ENCODE measurements at places on chromosomes 11 and 22.

DNA sequence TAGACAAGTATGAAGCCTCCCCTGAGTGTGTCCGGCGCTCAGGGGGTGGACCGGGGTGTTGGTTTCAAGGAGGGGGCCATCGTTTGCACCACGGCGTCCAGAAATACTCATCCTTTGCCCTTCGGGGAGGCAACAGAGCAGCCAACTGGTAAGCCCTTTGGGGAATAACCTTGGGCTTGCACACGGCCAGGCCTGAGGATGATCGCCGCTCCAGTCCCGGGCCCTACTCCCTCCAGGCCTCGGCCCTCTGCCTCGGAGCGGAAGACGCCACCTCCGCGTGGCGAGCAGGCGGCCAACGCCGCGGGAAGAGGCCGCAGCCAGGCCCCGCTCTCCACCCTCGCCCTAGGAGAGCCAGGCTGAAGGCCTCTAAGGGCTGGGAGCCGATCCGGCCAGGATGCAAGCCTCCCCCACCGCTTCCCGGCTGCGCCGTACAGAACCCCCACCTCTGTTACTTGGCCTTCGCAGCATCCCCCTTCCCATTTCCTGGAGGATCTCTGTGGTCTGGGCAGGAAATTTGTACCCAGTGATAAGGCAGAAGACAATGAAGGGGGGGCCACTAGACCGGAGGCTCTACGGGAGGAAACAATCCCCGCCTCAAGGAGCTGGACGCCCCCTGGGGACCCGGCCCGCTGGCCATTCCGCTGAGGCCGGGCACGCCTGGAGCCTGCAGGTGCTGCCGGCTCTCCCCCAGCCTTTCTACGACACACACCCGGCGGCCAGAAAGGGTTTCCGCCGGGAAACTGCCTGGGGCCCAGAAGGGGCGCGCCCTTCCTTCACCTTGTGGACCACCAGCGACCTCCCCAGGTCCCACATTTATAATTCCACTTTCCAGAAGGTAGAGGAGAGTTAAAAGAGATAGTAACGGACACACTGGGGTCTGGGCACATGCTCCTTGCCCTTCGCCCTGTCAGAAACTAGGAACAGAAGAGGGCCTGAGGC, 2.6 kb downstream of the ESAM start:
- DNase-seq, result no peak

- peak; percentile 87 for DNase-seq
These were observed 223.6 kb downstream of the ADAMTS15 start for GRCh38 chr11:130671801-130672700.

DNA sequence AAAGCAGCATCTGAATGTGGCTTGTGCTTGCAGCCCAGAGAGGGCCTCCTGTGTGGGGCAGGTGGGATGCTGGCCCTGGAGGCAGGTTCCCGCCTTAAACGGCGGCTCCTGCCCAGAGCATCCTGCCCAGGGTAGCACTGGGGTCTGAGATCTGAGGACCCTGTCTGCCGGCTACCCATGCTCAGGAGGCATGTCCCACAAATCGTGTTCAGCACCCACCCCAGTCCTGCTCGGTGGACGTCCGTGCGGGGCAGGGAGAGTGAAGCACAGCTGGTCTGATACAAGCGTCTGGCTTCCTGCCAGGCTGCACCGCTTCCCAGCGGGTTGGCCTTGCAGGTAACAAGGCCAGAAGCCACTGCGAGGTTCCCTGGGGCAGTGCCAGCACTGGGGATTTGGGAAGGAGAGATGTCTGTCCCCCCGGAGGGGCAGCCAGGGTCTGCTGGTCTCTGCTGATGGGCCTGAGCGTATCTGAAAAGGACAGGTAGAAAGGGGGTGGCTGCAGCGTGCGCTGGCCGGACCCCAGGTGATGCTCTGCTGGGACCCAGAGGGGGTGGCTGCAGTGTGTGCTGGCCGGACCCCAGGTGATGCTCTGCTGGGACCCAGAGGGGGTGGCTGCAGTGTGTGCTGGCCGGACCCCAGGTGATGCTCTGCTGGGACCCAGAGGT, 3.6 kb downstream of the TRABD start:
- DNase-seq, result no peak

GRCh38 chr22:33986954-33987353, 66.7 kb upstream of the LARGE1 start:
- no peak for DNase-seq

DNA sequence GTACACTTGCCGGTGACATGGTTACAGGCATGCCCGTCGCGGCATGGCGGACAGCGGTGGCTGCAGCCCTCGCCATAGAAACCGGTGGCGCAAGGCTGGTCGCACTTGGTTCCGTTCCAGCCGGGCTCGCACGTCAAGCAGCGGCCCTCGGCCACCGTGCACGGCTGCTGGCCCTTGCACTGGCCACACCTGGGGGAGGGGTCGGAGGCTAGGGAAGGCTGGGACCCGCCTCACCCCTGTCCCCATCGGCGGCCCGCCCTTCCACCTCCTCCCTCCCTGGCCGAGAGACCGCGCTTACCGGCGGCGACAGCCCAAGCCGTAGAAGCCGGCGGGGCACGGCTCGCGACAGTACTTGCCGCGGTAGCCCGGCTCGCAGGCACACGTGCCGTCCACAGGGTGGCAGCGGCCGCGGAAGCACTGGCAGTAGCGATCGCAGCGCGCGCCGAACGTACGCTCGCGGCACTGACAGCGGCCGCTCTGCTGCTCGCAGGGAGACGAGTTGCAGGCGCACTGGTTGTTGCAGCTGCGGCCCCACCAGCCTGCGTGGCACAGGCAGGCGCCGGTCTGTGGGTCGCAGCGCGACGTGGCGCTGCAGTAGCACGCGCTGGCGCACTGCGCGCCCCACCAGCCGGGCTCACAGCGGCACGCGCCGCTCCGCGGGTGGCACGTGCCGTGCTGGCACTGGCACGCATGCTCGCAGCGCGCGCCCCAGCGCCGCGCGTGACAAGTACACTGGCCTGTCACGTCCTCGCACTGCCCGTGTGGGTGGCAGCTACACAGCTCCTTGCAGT, 6.7 kb downstream of the SCARF2 start:
- DNase-seq, result no peak

DNA sequence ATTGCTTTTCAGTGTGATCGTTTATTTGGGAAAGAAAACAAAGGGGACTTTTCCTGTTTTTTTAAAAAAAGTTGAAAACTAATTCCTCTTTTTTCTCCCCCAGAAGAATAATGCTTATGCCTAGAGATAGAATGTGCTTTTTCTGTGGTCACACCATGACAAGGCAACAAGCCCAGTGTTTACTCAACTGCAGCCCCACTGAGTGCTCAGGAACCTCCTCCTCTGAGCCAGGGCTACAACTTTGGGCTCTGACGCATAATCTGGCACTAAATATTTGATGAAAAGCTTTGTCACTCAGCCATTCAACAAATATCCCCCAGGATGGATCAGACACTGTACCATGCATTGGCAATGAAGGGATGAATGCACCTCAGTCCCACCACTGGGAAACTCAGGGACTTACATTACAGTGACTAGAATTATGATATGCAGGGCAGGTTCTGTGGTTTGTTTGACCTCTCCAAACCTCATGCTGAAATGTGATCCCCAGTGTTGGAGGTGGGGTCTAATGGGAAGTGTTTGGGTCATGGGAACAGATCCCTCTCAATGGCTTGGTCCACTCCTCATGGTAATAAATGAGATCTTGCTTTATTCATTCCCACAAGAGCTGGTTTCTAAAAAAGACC, 155.9 kb downstream of the CCDC34 start:
- DNase-seq, result no peak

GRCh38 chr11:1632053-1632714, 2.6 kb downstream of the KRTAP5-5 start:
- DNase-seq, result no peak

GRCh38 chr11:125082611-125083311, 19.7 kb downstream of the SLC37A2 start:
- no peak for DNase-seq

- no peak for DNase-seq
These were observed 3.1 kb downstream of the IFITM1 start for GRCh38 chr11:316891-317301.

DNA sequence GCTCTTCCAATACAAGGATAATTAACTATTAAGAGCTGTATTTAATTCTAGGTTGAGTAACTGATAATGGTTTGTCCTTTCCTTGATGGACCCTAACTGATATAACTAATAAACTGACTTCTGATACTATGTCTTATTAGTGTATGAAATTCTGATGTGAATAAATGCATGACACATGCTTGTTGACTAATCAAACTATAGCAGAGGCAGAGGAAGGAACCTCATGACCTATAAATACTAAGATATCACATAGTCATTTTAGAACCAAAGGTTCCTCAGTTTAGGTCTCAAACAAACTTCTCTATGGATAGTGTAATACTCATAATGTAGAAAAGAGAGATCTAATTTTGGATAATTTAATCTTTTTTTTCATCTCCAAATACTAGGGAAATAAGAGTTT, 4.8 kb upstream of the HBD start:
- DNase-seq, result no peak

DNA sequence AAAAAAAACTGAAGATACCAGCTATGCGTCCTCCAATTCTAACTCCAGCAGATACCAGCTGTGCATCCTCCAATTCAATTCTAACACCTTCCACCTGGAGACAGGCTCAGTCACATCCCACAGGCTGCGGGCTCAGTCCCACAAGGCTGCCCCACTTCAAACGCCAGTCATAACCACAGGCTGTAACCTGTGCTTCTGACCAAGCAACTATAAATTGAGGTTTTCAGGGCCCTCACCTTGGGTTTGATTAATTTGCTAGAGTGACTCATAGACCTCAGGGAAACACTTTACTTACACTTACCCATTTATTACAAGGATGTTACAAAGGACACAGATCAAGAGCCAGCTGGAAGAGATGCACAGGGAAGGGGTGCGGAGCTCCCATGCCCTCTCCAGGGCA, 32.4 kb upstream of the MSANTD2 start:
- no peak for DNase-seq

GRCh38 chr11:19546325-19546724, 166.3 kb upstream of the NAV2 start:
- DNase-seq, result no peak

DNA sequence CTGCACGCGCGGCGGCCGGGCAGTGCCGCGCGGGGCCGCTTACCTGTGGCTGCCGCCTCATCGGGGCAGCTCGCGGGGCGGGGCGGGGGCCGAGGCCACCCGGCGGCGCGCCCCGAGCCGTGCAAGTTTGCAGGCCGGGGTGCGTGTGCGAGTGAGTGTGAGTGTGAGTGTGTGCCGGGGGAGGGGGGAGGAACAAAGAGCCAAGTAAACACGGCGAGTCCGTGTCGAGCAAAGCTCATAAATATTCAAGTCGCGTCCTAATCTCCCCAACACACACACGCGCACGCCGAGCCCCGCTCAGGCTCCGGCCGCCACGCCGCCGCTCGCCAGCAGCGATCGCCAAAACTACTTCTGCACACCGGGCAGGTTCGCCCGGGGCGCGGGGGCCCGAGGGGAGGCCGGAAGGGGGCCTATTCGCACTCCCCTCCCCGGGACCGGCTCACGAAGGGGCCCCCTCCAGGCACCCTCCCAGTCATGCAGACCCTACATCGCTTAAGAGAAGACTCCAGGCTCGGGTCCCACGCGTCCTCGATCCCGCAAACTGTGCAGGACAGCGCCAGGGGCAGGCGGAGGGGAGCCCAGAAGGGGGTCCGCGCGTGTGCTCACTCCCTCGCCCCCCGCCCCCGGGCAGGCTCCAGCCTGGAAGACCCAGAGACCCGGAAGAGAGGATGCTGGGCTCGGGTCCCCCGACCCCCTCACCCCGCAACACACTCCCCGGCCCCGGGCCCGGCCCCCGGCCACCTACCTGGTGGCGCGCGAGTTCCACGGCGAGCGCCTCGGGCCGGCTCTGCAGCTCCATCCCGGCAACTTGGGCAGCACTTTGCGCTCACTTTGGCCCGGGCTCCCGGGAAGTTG, 827 bp downstream of the PHF21B start:
- DNase-seq, result no peak

DNA sequence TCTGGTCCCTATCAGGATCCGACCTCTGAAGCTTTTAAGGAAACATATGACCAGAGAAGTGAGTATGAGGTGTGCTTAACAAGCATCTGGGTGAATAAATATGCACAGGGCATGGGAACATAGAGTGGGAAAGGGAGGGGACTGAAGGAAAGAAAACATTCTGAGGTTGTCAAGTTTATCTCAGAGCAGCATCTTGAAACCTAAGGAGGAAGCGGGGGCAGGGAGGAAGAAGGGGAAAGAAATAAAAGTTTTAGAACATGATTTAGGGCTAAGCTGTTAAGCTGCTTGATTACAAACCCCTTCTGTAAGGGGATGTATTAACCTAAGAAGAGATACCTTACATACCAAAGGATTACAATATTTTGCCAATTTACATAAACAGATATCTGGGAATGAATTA, 24.0 kb upstream of the SC5D start:
- no peak for DNase-seq

DNA sequence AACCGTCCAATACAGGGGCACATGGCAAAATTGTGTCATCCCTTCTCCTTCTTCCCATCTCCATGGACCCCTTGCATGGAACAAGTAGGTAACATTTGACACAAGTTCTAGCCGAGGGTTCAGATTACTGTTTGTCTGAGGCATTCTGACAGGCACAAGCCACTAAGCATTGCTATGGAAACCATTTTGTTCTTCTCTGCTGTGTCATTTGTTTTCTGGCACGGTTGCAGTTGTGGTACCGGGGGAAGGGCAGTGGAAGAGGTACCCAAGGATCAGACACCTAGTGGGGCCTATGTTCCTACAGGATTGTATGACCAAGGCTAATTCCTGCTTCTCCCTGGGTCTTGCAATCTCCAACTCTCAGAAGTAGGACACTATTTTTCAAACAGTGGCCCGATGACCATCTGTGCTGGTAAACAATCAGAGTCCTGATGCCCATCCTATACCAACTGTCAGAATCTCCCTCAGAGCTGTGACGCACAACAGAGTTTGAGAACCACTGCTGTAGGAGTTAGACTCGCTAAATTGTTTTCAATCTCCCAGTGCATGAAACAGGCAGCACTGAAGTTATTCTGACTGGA, 69.3 kb downstream of the KCNC1 start:
- DNase-seq, result no peak

DNA sequence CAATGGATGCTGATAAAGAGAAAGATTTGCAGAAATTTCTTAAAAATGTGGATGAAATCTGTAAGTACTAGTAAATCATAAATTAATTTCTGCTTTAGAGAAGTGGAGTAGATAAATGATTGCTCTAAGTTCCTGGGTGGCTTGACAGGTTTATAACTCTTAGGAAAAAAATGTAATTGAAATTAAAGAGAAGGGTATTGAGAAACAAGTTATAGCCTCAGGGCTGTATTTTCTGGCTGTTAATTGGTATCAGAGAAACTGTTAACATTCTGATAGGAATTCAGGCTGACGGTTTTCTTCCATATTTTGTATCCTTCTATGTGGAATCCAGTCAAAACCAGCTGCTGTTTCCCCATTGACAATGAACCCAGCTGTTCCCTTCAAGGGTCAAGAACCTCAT, 1.9 kb downstream of the TTC12 start:
- no peak for DNase-seq

DNA sequence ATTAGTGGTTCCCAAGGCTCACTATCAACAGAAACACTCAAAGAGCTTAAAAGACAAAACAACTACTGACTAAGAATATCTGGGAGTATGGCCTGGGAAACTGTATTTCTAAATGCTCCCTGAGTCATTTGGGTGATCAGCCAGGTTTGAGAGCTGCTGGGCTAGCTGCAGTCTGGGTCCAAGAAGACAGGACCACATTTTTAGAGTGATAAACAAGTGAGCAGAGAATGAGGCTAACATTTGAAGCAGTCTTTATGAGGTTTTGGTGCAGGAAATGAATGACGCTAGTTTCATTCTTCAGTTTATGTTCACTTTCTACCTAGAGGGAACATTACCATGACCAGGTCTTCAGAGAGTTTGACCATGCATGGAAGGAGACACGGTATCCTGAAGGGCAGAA, 97.7 kb downstream of the TEAD1 start:
- DNase-seq, result no peak
